ENCODE measurements at places on chromosomes 1 and 21.

DNA sequence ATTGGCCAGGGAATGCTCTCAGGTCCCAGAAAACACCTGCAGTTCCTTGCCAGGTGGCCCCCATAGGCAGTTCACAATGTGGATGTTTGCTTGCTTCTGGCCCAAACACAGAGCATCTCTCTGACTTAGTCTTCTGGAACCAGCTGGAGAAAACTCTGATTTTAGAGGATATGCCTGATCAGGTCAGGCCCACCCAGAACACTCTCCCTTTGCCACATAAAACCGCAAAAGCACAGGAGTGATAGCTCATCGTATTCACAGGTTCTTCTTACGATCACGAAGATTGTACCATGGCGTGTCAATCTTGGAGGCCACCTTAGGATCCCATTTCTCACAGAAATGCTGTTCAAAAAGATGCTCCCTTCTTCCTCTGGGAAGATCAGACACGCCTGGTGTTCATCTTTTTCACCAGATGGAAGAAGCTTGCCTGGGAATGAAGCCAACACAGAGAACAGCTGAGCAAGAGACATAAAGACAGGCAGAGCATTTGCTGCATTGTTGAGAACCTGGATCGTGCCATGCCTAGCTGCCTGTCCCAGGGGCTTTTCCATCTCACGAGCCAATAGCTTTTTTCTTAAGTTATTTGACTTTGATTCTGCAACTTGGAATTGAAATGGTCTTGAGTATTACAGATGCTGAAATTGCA, 11.6 kb upstream of the CD247 start:
- no peak for DNase-seq

GRCh38 chr1:26771643-26772321, 16.0 kb upstream of the PIGV start:
- no peak for DNase-seq

- no peak for DNase-seq
Observed at GRCh38 chr1:60073605-60074278, at the start of gene C1orf87. Gene C1orf87, minus strand, starts transcription at chr1:60073770. Its CDS starts 1,127 bp downstream, at chr1:60072643.

GRCh38 chr1:24032981-24033380, 52.9 kb upstream of the SRSF10 start:
- DNase-seq = no peak

GRCh38 chr1:153509036-153509435, 26.8 kb downstream of the S100A6 start:
- no peak for DNase-seq

DNA sequence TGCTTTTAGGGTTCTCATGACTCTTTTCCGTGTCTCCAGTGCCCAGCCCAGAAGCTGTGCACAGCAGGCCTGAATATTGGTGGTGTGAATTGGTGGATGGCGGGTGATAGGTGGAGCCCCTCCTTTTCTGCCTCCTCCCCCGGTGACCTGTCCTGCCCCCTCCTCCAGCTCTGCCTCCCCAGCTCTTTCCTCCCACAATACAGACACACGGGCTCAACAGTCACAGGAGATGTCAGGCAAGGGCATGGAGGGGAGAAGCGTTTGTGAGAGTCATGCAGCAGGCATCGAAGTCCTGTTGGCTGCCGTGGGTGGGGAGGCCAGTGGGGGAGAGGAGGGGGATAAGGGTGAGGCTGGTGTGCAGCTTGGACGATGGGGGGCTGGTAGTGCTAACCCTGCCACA, 17.3 kb upstream of the TTC4 start:
- no peak for DNase-seq

DNA sequence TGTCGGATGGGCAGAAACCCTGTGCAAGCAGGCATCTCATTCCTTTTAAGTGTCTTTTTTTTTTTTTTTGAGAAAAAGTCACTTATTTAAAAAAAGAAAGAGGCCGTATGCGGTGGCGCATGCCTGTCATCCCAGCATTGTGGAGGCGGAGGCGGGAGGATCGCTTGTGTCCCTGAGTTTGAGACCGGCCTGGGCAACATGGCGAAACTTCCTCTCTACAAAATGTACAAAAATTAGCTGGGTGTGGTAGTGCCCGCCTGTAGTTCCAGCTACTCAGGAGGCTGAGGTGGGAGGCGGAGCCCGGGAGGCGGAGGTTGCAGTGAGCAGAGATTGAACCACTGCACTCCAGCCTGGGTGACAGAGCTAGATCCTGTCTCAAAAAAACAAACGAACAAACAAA, 1.7 kb downstream of the GPR137B start:
- DNase-seq = no peak

- DNase-seq = no peak
Observed at GRCh38 chr1:101960142-101960541, 36.6 kb downstream of the OLFM3 start.

GRCh38 chr1:229191066-229191674, 79.7 kb upstream of the RAB4A start:
- DNase-seq = no peak

- DNase-seq = no peak
Observed at GRCh38 chr1:180218806-180219765, 11.0 kb upstream of the LHX4 start.

GRCh38 chr1:161720956-161721737, at the start of gene FCRLB:
Gene FCRLB, plus strand, starts transcription at chr1:161721544. Its CDS starts 1,129 bp downstream, at chr1:161722673.
- DNase-seq = no peak

GRCh38 chr1:204295671-204296070, 64.1 kb downstream of the PLEKHA6 start:
- DNase-seq = no peak

GRCh38 chr1:45913731-45914501, 110.5 kb downstream of the MAST2 start:
- no peak for DNase-seq

DNA sequence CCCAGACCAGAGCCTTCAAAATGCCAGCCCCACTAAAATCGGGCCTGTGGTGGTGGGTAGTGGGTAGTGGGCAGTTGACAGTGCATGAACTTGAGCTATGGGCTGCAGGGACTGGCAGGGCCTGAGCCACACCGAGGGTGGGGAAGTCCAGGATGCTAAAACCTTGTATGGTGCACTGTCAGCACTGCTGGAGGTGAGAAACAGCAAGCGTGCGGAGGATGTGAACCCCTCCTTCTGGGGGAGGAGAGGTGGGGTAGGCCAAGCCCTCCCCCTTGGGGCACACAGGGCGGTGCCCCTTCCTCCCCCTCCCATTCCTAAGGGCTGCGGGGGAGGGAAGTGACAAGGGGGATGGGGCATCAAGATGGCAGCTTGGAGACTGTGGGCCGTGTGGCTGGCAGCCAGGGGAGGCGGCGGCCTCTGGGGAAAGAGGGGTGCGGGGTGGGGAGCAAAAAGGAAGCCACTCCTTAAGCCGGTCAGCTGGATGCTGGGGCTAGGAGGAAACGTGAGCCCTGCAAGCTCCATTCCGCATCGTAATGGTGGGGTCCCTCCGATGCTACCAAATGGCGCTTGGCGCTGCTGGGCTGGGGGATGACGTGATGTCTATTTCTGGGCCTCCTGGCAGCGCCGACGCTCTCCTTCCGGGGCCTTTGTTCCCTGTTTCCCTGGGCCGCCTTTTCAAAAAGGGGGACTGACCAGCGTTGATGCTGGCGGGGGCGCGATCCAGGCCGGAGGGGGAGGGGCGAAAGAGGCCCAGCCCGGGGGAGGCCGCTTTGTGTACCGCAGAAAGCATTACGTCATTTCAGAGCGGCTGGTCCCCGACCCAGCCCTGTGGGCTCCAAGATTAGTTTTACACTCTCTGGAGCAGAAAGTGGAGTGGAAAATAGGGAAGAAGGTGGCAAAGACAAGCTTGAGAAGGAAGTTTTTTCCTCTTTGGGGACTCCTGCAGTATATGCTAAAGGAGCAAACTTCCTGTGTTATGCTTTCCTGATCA, 809 bp downstream of the SYT11 start:
- DNase-seq = peak; percentile 85

DNA sequence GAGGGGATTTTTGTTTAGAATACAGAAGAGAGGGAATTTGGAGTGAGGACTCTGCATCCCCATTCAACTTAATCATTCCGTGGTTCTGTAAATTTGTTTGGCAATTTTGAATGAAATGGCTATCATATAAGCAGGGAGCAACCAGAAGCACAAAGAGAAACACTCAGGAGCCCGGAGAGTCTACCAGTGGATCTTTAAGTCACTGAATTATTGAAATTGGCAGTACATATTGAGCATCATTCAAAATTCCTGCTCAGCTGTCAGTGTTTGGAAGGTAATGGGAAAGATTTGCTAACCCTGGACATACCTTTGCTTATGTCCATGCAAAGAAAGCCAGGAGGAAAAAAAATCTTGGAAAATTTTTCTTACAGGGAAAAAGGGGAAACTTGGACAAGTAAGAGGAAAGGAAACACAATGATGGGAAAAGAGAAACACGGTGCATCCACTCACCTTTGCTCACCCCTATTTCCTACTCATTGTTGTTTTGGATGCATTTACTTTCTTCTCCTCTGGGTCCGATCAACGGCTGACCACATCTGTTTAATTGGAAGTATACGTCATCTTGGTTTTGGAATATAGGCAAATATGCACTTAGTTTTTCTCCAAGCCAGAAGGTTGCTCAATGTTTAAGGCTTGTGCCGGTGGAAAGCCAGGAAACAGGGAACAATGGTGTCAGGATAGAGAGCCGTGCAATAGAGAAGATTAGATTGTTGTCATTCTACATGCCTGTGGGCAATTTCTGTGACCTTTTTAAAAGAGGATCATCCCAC, 243.0 kb upstream of the LYPLAL1 start:
- no peak for DNase-seq

DNA sequence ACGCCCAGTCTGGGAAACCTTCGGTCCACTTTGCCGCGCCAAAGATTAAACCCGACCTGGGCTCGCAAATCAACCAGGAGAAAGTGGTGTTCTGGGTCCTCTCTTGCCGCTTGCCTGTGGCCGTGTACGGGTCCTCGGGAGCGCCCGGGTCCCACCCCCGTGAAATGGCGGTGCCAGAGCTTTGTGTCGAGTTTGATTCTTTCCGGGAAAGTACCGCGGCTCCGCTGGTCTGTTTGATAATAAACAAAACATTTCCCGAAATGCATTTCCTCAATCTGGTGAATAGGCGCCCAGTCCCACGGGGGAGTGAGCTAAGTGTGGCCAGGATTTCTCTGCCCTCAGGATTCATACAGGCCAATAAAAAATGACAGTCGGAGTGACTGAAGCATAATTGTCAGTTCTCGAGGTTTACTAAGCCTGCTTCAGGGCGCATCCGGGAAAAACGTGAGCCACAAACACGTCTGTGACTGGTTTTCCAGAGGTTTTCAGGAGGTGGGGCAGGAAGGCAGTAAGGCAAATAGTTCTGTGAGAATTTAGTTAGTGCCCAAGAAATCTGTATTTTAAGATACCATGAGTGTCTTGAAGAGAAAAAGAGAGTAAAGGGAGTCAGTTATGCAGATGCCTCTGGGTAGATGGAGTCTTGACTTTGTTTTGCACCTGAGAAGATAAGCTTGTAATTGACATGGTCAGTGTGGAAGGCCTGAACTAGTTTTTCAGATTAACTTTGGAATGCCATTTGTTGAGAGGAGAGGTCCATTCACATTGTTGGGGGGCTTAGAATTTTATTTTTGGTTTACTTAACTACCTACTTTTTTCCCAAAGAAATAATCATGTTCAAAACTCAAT, 675 bp downstream of the IFNAR1 start:
- DNase-seq = peak; percentile 82

GRCh38 chr1:174013864-174014418, 8.2 kb downstream of the RC3H1 start:
- no peak for DNase-seq

DNA sequence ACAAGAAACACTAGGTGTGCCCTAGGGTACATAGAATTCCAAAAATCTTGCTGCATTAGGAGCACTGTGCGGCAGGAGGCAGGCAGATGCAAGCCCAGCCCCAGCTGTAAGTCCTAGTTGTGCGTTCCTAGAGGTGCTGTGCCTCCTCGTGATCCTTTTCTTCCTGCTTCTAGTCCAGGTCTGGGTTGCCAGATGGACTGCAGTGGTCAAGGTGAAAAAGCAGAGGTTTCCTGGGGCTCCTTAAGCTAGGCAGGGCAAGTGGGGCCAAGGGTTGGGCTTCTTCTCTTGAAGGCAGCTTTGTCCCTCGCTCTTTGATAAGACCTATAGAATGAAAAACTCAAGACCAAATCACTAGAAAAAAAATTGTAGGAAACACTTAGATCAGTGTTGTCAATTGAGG, 21.6 kb upstream of the SLC45A3 start:
- DNase-seq = no peak

- no peak for DNase-seq
Observed at GRCh38 chr1:55658917-55659316, 443.8 kb upstream of the USP24 start.

- no peak for DNase-seq
Observed at GRCh38 chr1:19976317-19977003, 3.0 kb downstream of the PLA2G2A start.

DNA sequence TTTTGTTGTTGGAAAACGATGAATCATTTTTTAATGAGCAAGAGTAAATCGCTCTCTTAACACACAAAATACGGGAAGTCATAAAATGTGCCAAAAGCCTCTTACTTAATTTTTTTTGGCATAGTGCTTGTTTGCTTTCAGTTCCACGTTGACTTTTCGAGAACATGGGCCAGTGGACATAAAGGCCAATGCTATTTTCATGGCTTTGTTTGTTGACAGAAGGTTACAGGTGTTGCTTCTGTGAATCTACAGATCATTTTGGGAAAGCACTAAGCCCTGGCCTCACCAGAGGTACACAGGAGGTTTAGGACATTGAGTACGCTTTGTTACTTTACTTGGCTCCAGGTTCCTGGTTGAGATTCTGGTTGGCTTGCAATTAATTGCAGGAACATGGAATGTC, 199.4 kb upstream of the HMCN1 start:
- DNase-seq = no peak

GRCh38 chr1:85936470-85936869, 220.1 kb downstream of the COL24A1 start:
- DNase-seq = no peak

- DNase-seq = no peak
Observed at GRCh38 chr1:179870870-179871269, 6.7 kb downstream of the TOR1AIP2 start.

DNA sequence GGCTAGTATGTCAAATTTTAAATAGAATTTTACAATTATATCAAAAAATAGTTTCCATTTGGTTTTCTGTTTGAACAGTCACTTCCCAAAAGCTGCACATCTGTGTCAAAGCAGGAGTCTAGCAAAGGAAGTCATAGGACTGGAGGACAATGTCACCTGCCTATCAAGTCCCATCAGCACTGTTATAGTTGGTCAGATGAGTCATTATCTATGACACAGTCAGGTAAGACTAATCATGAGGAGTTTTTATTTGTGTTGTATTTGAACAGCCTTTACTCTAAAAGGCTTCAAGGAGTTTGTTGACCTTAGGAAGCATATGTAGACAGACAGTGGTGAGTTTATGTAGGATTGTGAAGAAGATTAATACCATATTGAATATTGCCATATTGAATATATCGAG, 74.2 kb upstream of the QSOX1 start:
- no peak for DNase-seq
